ENCODE measurements at places on chromosomes 5 and 9. TPM values are rescaled to one million over a fixed set of nuclear protein-coding genes. Genes with fewer than 3 reads are reported as not detected.

ARSK gene
- 16.9 TPM for total RNA-seq

SHOC1 gene
- total RNA-seq: not detected

C5orf34 gene
- total RNA-seq: 3.7 TPM

DNA sequence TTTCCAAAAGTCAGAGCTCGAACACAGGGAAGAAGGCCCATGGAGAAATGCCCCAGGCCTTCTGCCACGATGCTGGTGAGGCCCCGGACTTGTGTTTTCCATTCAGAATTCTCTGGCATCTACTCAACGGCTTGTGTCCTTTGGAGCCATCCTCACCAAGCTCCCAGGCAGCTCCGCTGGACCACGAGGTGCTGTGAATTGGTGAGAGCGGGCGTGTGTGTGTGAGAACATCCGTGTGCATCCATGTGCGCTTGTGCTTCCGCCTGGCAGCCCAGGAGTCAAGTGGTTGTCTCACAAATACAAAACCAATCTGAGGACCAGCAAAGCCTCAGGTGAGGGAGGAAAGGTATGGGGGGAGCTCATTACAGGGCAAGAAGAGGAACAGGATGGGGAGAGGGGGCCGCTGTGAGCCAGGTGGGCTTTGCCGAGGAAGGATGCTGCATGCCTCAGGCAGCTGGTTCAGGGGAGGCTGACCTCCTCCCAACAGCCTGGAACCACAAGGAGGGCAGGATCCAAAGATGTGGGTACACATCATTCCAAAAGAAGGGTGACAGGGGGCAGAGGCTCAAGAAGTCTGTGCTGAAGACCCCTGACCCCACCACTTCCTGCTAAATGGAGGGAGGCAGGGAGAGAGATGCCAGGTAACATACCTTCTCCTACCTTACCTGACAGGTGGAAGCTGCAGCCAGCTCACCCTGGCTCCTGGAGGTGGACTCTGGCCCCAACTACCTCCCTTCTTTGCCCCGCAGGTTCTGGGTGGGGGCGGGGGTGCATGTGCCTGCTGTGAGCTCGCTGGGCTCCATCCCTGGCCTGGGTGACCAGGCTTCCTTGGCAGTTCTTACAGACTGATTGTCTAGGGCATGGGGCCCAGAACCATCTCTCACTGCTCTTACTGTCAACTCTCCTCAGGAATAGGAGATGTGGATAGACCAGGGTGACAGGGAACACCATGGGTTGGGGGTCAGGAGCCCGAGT lies 196.3 kb downstream of the PAX5 start:
- no peak overlapping the region for H3K27ac ChIP-seq
- H3K36me3 ChIP-seq: no peaks in the 10 kb centered on the region
- no peak for DNase-seq
- H3K4me1 ChIP-seq: no peaks in the 10 kb centered on the region
- H3K4me3 ChIP-seq: no peak overlapping the region

GRCh38 chr9:123883634-123884033 lies 46.3 kb downstream of the DENND1A start:
- DNase-seq: peak; percentile 18
- peaks cover 15% of the 10 kb centered on the region for H3K36me3 ChIP-seq
- no peaks in the 10 kb centered on the region for H3K27me3 ChIP-seq
- H3K4me3 ChIP-seq: no peak overlapping the region

SPATA6L gene
- total RNA-seq: 0.53 TPM

- H3K27ac ChIP-seq: peak overlapping the region; percentile 59
- no peak for DNase-seq
- H3K27me3 ChIP-seq: no peaks in the 10 kb centered on the region
Measured at GRCh38 chr5:9362600-9362999, 183.3 kb downstream of the SEMA5A start.

SYK gene
- not detected for total RNA-seq

DNA sequence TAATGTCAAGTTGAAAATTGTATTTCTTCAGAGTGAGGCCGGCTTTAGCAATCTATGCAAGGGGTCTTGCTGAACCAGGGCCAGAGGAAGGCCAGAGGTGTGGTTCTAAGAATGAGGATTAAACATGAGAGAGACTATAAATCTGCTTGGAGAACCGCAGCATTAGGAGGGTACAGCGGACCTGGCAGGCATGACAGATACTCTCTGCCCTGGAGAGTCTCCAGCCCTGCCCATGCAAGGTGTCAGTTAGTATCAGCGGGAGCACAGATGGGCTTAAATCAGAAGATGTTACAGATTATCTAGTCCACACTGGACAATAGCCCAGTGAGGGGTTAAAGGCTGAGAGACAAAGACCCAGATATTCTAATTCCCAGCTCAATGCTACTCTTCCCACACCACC lies 11.5 kb upstream of the GPX3 start:
- H3K36me3 ChIP-seq: no peaks in the 10 kb centered on the region
- peaks cover 20% of the 10 kb centered on the region for H3K27me3 ChIP-seq
- no peak overlapping the region for H3K27ac ChIP-seq
- H3K4me3 ChIP-seq: no peak overlapping the region
- no peak for DNase-seq

- H3K4me3 ChIP-seq: no peak overlapping the region
- H3K27ac ChIP-seq: no peak overlapping the region
- H3K27me3 ChIP-seq: peaks cover 73% of the 10 kb centered on the region
- DNase-seq: no peak
Measured at GRCh38 chr5:77641397-77641943, 3.0 kb upstream of the OTP start.

CYLC2 gene
- total RNA-seq: not detected

PDE6A gene
- not detected for total RNA-seq

DNA sequence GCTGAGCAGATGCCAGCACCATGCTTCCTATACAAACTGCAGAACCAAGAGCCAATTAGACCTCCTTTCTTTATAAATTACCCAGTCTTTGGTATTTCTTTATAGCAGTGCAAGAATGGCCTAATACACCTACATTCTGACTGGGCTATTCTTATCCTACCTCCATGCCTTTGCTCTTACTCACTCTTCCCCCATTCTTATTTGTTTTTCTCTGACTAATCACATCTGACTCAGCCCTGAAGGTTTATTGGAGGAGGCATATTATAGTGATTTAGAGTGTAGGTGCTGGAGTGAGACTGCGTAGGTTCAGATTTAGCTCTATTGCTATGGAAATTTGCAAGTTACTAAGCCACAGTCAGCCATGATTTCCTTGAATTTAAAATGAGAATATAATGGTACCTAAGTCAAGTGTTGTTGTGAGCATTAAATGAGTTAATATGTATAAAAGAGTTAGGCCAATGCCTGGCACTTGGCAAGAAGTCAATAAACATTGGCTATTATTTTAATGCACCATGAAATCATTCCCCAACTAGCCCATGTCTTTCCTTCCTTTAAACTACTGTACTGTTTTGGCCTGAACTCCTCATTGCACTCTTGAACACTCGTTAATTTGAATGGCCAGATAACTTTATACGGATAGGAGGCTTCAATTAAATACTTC lies 531.2 kb upstream of the ZNF608 start:
- H3K27ac ChIP-seq: peak overlapping the region; percentile 78
- H3K4me3 ChIP-seq: peak overlapping the region; percentile 32
- peaks cover 55% of the 10 kb centered on the region for H3K4me1 ChIP-seq
- DNase-seq: peak; percentile 91
- H3K36me3 ChIP-seq: 0 out of 2 replicates have a peak, but pooled peaks cover 4% of the 10 kb centered on the region

DNA sequence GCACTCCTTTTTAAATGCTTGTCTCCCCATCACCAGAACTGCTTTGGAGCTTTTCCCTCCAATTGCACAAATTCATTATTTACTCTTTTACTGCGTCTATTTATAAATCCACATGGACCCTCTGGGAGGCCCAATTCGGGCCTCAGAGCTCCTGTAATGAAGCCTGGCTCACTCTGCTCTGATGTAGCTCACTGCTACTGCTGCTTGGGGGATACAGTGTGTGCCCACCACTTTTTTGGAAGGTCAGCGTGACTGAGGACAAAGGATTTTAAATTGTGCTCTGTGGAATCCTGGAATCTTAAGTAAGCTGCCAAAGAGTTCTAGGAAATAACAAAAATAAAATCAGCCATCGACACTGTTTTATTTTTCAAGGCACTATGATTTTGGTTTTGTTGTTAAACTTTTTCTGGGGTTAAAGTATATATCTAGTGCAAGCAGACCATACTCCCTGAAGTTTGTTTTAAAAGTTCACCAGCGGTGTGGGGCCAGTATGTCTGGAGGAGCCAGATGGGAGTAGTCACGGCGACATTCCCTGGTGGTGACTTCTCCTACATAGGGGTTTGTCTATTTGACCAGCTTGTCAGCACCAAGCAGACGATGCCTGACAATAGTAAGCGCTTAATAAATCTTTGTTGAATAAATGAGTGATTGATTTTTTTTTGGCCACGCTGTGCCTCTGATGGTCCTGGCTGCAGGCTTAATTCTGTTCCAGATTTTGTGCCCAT lies 142.8 kb downstream of the TMEM38B start:
- H3K4me1 ChIP-seq: peaks cover 5% of the 10 kb centered on the region
- no peak overlapping the region for H3K27ac ChIP-seq
- no peaks in the 10 kb centered on the region for H3K36me3 ChIP-seq
- no peak overlapping the region for H3K4me3 ChIP-seq
- no peaks in the 10 kb centered on the region for H3K27me3 ChIP-seq

- no peaks in the 10 kb centered on the region for H3K27me3 ChIP-seq
- H3K4me3 ChIP-seq: peak overlapping the region; percentile 61
- peaks cover 23% of the 10 kb centered on the region for H3K4me1 ChIP-seq
Measured at GRCh38 chr5:126869005-126869451, 92.1 kb downstream of the LMNB1 start.

DNA sequence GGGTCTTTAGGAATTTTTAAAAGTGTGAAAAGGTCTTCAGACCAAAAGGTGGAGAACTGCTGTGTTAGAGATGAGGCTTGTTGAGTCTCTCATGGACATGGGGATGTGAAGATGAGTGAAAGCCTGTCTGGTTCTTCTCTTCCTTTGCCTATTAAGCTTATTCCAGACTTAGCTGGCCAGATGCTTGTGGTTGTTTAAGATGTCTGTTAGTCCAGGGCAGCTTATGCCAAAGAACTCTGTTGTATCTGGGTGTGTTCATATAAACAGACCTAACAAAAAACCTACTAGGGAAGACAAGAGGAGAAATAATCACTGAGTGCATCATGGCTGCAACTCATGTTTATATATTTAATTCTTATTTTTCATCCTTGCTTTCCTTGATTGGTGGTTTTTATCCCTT lies 57.5 kb upstream of the NCS1 start:
- peaks cover 42% of the 10 kb centered on the region for H3K4me1 ChIP-seq
- DNase-seq: no peak
- H3K4me3 ChIP-seq: no peak overlapping the region
- peaks cover 29% of the 10 kb centered on the region for H3K36me3 ChIP-seq
- H3K27ac ChIP-seq: peak overlapping the region; percentile 31

RNF20 gene
- 43.9 TPM for total RNA-seq

- H3K27me3 ChIP-seq: peaks cover 8% of the 10 kb centered on the region
- H3K27ac ChIP-seq: no peak overlapping the region
- no peak for DNase-seq
- no peaks in the 10 kb centered on the region for H3K36me3 ChIP-seq
Measured at GRCh38 chr9:114799925-114800324, 5.9 kb downstream of the TNFSF15 start.

- H3K36me3 ChIP-seq: no peaks in the 10 kb centered on the region
- no peak for DNase-seq
- H3K4me3 ChIP-seq: no peak overlapping the region
- H3K27ac ChIP-seq: no peak overlapping the region
- H3K27me3 ChIP-seq: peaks cover 2% of the 10 kb centered on the region
Measured at GRCh38 chr5:68778484-68778883, 315.3 kb upstream of the SLC30A5 start.

GRCh38 chr5:145396888-145397287 lies 438.3 kb downstream of the PRELID2 start:
- no peaks in the 10 kb centered on the region for H3K27me3 ChIP-seq
- H3K4me3 ChIP-seq: no peak overlapping the region
- H3K27ac ChIP-seq: no peak overlapping the region
- H3K36me3 ChIP-seq: no peaks in the 10 kb centered on the region
- no peaks in the 10 kb centered on the region for H3K4me1 ChIP-seq

DRD1 gene
- not detected for total RNA-seq

GRCh38 chr5:77064040-77064439 lies 23.0 kb downstream of the ZBED3 start:
- H3K27me3 ChIP-seq: no peaks in the 10 kb centered on the region
- no peak overlapping the region for H3K27ac ChIP-seq
- H3K4me1 ChIP-seq: peaks cover 7% of the 10 kb centered on the region
- DNase-seq: no peak

- H3K27ac ChIP-seq: no peak overlapping the region
- H3K36me3 ChIP-seq: no peaks in the 10 kb centered on the region
- H3K4me1 ChIP-seq: no peaks in the 10 kb centered on the region
- no peak overlapping the region for H3K4me3 ChIP-seq
- DNase-seq: no peak
Measured at GRCh38 chr5:95163079-95163478, 121.8 kb downstream of the MCTP1 start.

DNA sequence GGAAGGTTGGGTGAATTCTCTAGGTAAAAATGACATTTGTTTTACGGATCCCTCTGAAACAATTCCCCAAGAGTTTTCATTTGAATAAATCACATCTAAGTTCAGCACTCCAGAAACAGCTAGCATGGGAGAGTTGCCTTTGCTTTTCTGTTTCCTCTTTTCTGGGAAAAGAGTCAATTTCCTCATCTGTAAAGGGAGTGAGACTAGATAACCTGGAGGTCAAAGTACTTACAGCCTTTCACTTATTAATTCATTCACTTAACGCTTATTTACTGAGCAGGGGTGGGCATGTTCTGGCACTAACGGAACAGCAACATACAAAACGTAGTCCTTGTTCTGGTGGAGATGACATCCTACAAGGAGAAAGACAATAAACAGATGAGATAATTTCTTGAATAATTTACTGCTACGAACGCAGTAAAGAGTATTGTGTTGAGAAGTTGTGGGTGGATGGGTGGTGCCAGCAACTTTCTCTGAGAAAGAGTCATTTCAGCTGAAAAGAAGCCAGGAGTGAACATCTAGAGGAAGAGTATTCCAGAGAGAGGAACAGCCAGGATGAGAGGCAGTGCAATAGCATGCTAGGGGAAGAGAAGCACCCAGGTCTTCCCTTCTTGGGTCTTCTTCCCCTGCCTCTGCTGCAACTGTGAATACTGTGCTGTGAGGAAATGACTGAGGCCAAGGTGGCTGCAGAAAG lies 335.6 kb downstream of the ZSWIM6 start:
- H3K27me3 ChIP-seq: peaks cover 25% of the 10 kb centered on the region
- DNase-seq: no peak
- H3K36me3 ChIP-seq: no peaks in the 10 kb centered on the region
- peaks cover 12% of the 10 kb centered on the region for H3K4me1 ChIP-seq

DNA sequence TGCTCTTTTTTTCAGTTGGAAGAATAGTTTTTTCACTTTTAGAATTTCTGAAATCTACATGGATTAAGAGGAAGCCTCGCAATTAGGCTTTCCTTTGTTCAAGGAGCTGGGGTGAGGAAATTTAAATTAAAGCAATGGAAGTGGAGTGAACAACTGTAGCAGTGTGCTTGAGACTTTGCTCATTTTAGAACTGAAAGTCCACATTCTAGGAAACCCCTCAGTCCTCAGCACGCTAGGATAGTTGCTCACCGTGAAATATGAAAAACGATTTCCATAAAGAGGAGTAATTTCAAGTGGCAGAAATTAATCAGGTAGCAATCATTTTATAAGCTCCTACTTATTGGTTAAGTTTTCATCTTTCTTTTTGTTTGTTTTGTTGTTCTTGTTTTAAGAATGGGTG lies 243.0 kb upstream of the ITGA1 start:
- H3K27ac ChIP-seq: no peak overlapping the region
- no peak overlapping the region for H3K4me3 ChIP-seq
- no peaks in the 10 kb centered on the region for H3K36me3 ChIP-seq

LCN1 gene
- not detected for total RNA-seq
